ENCODE measurements at places on chromosomes 3 and 15.

GRCh38 chr15:83571820-83572707 is 81.9 kb upstream of the ADAMTSL3 start:
- DNase-seq, result peak; percentile 19

- no peak for DNase-seq
These were observed 260.8 kb downstream of the CGGBP1 start for GRCh38 chr3:87797872-87798566.

DNA sequence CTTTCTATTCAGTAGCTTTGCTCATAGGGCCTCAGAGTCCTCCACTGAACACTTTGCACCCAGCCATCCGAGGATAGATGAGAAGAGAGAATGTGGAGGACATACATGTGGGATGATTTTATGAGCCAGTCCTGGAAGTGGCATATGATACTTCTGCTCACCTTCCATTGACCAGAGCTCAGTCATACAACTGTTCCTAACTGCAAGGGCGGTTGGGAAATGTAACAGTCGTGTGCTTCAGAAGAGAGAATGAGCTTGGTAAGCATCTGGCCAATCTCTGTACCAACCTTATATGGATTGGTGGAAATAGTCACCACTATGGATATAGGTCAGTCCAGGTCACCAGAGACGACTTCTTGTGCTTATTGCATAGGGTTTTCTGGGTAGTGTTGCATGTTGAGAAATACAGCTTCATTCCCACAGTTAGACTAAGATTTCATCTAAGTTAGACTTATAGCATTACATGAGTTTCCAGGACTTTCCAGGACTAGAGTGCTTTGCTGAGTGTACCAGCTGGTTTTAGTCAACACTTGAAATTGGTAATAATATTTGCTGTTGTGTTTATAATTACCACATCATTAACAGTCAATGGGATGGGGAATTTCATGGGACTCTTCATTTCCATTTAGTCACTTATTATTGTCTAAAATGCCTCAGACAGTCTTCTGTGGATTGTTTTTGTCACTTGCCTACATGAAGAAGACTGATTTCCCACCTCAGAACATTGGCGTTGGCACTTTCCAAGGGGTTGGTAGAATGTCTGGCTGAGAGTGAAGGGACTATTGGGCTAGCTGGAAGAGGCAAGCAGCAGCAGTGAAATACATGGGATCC is 214.5 kb upstream of the ROPN1 start:
- no peak for DNase-seq

- peak; percentile 91 for DNase-seq
These were observed 1.5 kb downstream of the CHSY1 start for GRCh38 chr15:101250341-101250831.

DNA sequence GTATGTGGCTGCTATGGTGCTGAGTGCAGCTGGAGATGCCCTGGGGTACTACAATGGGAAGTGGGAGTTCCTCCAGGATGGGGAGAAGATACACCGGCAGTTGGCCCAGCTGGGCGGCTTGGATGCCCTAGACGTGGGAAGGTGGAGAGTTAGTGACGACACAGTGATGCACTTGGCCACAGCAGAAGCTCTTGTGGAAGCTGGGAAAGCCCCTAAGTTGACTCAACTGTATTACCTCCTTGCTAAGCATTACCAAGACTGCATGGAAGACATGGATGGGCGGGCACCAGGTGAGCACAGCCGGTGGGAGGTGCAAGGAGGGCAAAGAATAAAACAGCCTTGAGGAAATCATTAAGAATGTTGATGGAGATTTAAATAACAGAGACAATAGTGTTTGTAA is 2.9 kb downstream of the ADPRH start:
- DNase-seq, result peak; percentile 78

DNA sequence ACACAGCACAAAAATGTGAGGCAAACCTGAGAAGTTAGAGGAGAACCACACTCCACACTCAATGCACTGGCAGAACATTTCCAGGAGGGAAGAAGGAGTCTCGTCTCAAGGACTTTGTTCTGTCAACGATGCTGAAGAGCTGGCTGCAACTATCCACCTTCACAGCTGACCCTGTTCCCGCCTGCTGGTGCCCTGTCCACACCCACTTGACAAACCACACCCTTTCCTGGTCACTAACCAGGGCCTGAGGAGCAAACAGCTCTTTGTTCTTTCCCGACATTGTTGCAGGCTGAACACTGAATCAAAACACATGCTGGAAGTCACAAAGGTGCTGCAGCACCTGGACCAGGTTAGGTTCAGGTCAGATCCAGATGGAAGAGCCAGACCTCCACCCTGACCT is 92.6 kb upstream of the ARRDC4 start:
- no peak for DNase-seq

Measured in renal cortical epithelial cell (primary cell).